ENCODE measurements at places on chromosomes 3 and 15.

- DNase-seq: no peak
Observed at GRCh38 chr15:29708519-29708918, 113.7 kb downstream of the TJP1 start.

DNA sequence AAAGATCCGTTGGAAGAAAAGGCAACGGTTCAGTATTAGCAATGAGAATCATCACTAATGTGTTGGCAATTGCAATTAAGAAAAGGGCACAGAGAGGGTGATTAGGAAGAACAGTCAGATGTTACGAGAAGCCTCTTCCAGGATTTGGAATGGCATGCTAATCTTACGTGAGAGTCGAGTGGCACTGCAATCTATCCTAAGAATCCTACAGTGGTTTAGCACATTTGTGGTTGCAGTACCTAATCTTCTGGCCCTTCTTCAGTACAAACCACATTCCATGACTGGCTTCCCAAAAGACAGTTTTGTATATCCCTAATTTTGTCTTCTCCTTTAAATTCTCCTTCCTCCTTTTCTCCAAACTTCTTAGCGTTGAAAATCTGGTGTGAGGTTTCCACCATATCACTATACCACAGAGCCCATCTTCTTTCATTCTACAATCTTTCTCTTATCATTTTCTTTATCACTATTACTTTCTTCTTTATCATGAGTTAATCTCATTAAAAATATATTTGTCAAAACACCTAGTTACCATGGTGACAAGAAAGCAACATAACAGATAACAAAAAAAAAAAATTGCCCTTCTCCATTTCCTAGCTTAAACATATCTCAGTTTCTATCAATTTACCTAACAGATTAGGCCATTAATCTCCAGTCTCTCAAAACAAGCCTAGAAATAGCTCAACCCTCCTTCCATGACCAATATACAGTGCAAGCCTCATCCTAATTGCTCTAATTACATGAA is 60.1 kb downstream of the IGSF11 start:
- no peak for DNase-seq

- DNase-seq: no peak
Observed at GRCh38 chr3:39249453-39250115, 30.3 kb downstream of the CX3CR1 start.

DNA sequence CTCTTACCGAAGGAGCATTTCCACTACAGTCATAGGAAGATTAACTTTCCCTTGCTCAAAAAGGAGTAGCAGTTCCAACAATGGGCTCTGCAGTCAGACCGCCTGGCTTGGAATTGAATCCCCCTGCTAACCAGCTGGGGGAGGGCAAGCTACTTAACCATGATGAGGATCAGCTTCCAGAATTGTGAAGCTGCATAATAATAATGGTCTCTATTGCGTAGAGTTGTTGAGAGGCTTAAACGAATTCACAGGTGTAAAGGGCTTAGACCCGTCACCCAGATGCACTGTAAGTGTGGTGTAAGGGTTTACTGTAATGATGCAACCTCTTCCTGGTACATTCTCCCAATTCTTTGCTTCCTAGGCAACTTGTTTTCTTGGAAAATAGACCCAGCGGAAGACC is 185.2 kb upstream of the RGMA start:
- no peak for DNase-seq

GRCh38 chr15:70314018-70314354 is 216.3 kb upstream of the TLE3 start:
- no peak for DNase-seq

- no peak for DNase-seq
Observed at GRCh38 chr3:122025296-122025695, 3.2 kb upstream of the ILDR1 start.

- DNase-seq: no peak
Observed at GRCh38 chr15:28013976-28014375, 85.1 kb downstream of the OCA2 start.

GRCh38 chr15:65081758-65082157 is 5.2 kb downstream of the KBTBD13 start:
- no peak for DNase-seq

DNA sequence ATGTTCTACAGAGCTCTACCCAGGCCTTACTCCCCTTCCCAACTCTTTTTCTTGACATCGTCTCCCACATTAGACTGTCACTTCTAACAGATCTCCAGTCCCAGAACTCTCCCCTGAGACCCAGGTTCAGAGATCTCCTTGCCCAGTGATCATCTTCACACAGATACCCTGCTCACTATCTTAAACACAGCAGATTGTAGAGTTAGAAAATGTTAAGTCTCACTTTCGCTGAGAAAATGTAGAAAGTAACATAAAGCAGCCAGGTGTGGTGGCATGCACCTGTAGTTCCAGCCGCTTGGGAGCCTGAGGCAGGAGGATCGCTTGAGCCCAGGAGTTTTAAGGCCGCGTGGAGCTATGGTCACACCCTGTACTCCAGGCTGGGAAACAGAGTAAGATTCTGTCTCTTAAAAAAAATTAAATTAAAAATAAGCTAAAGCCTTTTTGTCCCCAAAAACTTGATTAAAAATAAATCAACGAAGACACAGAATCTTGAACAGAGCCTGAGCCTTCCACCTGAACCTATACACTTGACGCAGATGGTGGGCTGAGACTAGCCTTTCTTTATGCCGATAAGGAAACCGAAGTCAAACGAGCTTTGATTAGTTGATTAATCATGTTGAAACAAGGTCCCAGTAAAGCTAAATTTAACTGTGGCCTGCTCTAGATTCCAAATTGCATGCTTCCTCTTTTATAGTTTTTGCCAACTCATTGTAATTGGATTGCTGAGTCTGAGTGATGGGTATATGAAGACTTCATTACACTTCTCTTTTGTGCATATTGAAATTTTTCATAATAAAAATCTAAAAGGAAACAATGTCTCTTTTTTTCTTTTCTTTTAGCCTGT is 31.3 kb upstream of the BLM start:
- no peak for DNase-seq

DNA sequence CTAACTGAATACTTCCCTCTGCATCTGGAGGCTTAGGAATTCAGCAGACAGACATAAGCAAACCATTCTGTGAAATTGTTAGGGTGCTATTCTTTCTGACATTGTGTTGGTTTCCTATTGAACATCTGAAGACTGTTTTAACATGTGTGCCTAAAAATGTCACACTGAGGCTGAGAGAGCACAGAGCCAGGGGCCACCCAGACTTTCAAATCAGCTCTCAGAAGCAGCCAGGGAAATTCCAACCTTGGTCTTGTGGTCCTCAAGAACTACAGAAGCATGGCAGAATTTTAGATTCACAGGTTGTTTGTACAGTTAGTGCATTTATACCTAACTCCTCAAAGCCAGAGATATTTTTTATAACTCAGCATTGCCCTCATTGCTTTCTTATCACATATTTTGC is 929.2 kb upstream of the CFAP20DC start:
- DNase-seq: no peak

GRCh38 chr15:60580650-60581376 is 101.9 kb upstream of the ICE2 start:
- no peak for DNase-seq

GRCh38 chr15:80246425-80246894 is 5.6 kb downstream of the CTXND1 start:
- no peak for DNase-seq

DNA sequence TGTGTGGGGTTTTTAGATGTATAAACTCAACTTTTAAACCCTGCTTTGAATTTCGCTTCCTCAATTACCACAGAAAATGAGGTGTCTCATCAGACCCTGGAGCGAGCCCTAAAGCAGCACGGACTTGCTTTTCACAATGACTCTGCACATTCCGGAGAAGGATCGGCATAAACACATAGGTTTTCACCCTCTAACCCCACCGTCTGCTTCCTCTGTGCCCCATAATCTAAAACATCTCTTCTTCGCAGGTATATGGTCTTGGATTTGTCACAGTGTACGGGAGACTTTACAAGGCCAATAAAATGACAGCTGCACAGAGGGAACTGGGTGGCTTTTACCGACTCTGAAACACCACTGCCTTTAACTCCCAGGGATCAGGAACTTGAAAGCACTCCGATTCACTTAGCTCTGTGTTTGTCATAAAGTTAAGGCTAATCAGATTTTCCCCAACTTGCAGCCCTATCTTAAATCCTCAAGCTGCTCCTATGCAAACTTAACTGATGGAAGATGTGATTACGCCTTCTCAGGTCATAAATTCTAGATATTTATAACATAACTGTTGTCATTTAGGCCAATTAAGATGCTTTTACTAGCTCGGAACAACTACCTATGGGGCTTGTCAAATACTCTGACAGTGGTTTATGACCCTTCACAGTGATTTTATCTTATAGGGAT is 133.4 kb upstream of the WNT5A start:
- DNase-seq: no peak

GRCh38 chr3:139468399-139468798 is 7.9 kb downstream of the RBP2 start:
- DNase-seq: no peak

DNA sequence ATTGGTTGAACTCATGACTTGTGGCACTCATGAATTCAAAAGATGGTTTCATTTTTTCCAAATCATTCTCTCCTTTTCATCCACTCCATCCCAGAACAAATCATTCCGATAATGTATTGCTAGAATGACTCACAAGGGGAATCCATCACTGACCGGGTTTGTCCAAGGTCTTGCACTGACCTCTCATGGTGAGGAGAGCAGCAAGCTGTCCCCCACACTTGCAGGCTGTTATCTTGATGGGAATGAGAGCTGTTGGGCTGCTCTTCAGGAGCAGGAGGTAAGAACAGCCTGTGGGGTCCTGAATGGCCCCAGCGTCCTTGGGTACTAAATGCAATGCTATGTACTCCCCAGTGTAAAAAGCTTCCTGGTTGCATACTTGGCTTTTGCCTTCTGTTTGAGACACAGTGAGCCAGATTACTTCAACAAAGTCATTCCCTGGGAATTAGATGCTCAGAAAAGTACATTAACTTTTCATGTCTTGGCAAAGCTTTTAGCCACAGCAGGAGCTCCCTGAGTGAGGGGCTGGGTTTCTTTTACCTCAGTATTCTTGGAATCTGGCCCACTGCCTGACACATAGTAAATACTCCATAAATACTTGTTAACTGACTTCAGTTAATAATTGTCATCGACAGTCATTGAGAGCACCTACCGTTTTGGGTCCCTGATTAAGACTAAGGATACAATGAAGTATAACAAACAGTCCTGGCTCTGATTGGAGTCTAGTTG is 24.1 kb downstream of the CCNL1 start:
- DNase-seq: no peak

- DNase-seq: no peak
Observed at GRCh38 chr15:99826157-99826780, 93.0 kb upstream of the LYSMD4 start.

GRCh38 chr15:78682693-78683410 is 41.8 kb upstream of the CHRNB4 start:
- no peak for DNase-seq

- DNase-seq: no peak
Observed at GRCh38 chr15:80693682-80694610, 1.2 kb upstream of the ABHD17C start.

GRCh38 chr15:68402432-68403160 is 29.4 kb downstream of the ITGA11 start:
- DNase-seq: no peak

- no peak for DNase-seq
Observed at GRCh38 chr3:25781758-25782594, 1.3 kb downstream of the NGLY1 start.

- DNase-seq: no peak
Observed at GRCh38 chr3:187775549-187775948, 30.3 kb upstream of the BCL6 start.

- no peak for DNase-seq
Observed at GRCh38 chr3:187983484-187984124, 170.4 kb upstream of the LPP start.

DNA sequence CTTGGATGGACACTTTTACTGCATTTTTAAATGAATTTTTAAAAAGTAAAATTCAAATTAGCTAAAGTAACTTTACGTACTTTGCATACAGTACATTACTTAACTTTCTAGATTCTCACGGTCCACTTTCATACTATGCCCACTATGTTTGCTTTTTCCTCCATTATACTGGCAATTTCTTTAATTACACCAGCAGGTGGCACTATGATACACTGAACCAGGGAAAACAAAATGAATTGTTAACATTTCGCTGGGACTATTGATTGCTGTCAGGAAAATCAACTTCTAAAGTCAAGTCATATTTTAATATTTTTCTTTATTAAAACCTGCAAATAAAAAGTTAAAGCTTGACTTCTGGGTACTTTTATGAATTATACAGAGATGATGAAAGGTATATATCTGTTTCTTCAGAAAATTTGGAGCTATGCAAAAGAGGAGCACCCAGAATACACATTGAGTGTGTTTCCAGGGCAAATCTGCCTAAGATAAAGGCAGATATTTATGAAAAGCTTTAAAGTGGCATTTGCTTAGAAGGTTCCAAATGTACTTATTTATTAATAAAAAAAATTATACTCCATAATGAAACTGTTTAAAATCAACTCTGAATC is 21.8 kb upstream of the POU1F1 start:
- no peak for DNase-seq

GRCh38 chr15:85312486-85312885 is 67.9 kb upstream of the AKAP13 start:
- DNase-seq: no peak

- DNase-seq: no peak
Observed at GRCh38 chr3:156098437-156099035, 21.8 kb upstream of the KCNAB1 start.

GRCh38 chr3:181417748-181418147 is 294.0 kb upstream of the SOX2 start:
- DNase-seq: no peak

DNA sequence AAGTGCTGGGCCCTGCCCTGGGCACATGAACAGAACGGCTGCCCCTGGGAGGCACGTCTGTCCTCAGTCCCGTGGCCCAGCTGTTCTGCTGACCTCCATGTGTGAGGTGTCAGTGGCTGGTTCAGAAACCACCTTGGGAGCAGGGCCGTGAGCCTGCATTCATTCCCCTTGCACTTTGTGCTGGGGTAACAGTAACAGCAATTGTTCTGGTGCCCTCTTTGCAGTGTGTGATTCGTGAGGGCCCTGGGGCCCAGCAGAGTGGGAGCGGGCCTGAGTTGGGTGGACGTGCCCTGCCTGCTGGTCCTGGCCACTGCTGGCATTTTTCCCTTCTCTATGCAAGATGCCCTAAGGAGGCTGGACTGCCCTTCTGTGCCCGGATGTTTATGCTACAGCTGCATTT is 50.4 kb upstream of the MYZAP start:
- DNase-seq: no peak

- DNase-seq: no peak
Observed at GRCh38 chr15:66622591-66623022, 56.8 kb upstream of the LCTL start.

DNA sequence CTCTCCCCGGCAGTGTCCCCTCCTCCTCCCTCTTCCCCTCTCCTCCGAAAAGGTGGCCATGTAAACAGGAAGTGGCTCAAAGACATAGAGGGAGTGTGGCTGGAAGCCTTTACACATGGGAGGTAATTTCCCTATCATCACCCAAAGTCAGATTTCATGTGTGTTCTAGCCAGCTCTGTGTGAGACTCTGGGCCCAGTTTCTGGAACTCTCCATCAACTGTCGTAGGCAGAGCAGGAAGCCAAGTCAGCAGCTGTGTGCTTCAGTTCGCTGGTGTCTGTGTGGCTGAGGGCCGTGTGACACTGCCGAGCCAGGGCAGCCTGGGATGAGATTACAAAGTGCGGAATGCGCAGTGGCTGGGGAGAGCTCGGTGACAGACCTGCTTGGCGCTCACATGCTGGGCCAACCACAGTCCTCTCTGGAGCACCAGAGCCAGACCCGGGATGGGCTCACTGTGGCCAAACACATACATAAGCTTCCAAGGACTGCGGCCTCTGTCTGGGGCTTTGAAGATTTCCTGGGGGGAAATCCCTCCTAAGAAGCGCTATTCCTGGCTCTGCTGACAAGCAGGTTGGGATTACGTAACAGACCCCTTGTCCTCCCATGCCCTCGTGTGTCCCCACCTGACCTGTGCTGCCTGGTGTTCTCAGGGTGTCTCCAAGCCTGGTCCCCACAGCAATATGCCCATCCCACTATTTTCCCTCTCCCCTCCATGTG is 50.7 kb downstream of the UMPS start:
- DNase-seq: no peak
